ENCODE measurements at places on chromosomes 12 and 14.

DNA sequence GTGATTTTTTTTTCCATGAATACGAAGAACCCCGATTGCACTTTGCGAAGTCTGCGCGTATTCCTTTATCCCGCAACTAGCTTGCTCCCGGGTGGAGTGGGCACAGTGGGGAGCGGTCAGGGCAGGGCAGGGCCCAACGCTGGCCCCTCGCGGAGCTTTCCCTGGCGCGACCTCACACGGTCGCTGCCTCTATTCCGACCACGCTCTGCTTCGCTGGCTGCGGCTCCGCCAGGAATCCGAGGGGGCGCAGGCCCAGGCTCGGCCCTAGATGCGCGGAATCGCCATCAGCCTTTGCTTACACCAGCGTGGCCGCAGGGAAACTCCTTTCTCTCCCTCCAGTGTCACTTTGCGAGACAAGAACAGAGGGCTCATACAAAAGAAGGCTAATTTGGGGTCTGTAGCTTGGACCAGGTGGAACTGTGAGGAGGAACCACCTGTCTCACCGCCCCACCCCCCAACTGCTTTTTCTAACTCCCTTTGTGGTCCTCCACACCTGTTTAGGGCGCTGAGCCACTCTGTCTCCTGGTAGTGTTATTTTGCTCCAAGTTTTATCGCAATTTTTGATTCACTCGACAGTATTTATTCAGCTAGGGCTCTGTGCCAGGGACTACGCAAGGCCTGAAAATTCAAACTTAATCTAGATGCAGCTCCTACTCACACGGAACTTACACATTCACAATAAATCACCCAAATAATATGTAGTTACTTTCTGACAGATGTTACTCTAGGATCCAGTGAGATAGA is 3.1 kb upstream of the NKX2-1 start:
- no peak for DNase-seq

DNA sequence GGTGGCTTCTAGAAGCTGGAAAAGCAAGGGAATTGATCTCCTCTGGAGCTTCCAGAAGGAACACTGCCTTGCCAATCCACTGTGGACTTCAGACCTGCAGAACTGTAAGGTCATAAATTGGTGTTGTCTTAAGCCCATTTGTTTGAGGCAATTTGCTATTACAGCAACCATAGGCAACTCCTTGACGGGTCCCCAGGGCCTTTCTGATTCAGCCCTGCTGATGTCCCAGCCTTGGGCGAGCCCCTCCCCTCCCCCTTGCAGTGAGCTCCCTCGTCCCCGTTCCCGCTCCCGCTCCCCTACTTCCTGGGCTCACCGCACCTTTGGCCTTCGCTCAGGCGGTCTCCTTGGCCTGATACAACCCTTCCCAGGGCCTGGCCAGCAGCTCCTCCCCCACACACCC is 18.9 kb upstream of the DIO3 start:
- no peak for DNase-seq

GRCh38 chr14:94536836-94537235 is 24.4 kb upstream of the SERPINA4 start:
- no peak for DNase-seq

- DNase-seq, result no peak
Observed at GRCh38 chr12:87660987-87661774, 368.0 kb downstream of the C12orf50 start.

DNA sequence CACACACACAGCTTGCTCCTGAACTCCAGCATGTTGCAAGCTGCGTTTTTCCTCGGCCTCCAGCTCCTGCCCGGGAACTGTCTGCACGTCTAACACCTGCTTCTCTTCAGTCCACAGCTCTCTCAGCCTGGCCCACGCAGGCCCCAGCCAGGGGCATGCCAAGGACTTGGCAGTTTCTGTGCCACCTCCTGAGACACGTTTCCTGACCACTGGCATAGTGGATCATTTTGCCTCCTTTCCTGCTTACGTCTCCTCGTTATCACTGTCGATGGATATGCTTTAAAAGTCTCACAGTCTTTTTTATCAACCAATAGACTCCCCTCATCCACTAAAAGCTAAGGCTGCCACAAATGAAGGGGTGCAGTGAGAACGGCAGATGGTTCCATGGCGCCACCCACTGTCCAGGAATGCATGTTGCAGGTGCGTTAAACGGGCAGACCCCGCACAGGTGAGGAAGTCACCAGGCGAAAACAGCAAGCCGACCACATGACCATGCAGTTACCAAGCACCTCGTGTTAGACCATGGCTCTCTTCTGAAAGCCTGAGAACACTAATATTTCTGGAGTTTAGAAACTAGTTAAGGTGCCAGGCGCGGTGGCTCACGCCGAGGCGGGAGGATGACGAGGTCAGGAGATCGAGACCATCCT is 14.7 kb upstream of the TEAD4 start:
- peak; percentile 58 for DNase-seq

GRCh38 chr12:92110083-92110640 is 35.5 kb downstream of the BTG1 start:
- no peak for DNase-seq

GRCh38 chr12:102430661-102431060 is 49.7 kb downstream of the IGF1 start:
- no peak for DNase-seq

GRCh38 chr14:21408147-21408546 is 24.3 kb upstream of the SUPT16H start:
- no peak for DNase-seq

DNA sequence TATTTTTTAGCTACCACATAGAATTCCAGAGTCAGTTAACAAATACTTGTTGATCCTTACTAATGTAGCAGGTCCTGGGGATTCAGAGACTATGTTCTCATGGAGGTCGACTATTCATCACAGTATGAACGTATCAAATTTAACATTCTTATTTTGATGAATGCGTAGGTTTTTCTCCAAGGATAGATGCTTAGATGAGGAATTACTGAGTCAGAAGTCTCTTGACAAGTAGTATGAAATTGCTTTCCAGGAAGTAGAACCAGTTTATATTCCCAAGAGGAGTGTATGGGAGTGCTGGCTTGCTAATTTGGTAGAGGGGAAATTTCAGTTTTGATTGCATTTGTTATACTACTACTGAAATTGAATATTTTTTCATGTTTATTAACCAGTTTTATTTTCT is 42.8 kb upstream of the CRADD start:
- no peak for DNase-seq

DNA sequence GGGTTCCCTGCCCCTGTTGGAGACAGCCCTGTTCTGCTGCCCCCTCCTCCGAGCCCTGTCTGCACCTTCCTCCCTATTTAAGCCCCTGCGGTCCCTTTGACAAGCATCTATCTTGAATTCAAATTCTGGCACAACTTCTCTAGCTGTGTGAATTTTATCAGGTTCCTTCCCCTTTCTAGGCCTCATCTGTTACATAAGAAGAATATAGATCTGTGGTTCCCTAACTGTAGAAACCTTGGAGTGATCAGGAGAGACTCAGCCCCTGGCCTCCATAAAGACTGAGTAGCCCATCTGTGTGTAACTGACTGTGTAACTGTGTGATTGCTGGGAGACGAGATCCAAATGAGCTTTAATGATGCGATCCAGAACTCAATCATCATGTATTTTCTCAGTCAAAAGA is 13.0 kb upstream of the RACGAP1 start:
- no peak for DNase-seq

DNA sequence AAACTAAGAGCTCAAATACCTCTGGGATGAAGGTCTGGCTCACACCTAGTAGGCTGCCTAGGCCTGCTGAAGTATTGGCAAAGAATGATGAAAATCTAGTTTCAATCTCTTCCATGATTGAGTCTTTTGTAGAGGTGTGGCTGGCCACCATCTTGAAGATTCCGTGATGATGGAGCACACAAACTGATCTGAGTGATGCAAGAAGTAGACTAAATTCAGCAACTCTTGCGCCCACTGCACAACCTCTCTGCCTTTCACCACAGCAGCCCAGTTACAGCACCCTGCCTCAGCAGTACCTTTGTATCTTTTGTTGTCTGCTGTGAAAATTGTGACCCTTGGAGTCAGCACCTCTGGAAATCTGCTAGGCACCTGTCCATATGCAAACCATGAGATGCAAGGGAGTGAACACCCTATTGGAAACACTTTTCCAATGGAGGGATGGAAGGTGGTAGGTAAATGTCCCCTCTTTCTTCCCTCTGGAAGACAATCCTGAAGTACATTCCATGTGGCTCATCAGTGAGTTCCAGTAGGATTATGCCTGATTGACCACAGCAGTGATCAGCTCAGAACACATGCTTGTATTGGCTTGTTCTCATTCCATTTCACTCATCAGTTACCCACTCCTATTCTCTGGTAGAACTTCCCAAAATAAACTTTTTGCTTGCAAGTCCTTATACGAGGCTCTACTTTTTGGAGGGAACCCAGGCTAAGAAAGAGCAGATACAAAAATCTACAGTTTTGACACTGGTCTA is 58.6 kb downstream of the BTBD7 start:
- no peak for DNase-seq

GRCh38 chr12:76449583-76449982 is 101.4 kb upstream of the BBS10 start:
- no peak for DNase-seq

- no peak for DNase-seq
Observed at GRCh38 chr14:63652406-63652805, 10.7 kb upstream of the WDR89 start.

GRCh38 chr14:96797582-96798349 is 584 bp downstream of the VRK1 start:
- peak; percentile 13 for DNase-seq

GRCh38 chr12:8507596-8507995 is 5.7 kb upstream of the CLEC4D start:
- DNase-seq, result no peak

DNA sequence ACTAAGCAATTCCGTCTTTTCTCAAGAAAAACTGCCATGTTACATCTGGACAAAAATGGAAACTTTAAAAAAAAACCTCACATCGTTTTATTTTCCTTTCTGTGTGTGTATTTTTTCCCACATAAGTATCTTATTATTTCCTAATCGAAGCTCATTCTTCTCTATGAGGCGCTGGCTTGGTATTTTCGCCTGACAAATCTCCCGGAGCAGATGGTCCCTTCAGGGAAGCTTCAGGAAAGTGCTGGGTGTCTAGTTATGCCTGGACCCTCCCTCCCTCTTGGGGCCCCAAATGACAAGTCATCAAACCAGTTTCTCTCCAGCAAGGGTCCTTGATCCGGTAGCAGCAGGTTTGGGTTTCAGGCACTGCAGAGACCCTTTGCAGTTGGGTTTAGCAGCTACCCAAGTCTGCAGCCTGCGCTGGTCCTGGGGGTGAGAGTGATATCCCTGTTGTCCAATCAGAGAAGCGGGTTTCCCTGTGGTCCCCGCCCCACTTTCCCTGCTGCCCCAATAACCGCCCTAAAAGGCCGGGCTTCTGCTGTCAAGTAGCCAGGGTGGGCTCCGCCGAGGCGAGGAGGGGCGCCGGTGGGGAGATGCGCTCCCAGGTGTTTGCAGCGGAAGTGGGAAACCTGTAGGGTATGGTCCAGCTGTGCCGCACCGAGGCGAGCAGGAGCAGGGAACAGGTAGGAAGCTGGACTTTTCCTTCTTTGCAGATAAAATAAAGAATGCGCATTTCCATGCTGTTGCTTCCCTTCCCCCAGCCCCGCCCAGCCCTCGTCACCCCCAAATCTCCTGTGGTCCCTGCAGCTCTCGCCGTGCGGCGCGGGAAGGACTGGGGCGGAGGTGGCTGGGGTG is at the start of gene CNTN1:
CNTN1 (plus strand) TSS at position 527 of the 852 bp plus-strand sequence.
- DNase-seq, result no peak

GRCh38 chr12:53047221-53048032 is 2.4 kb upstream of the TNS2 start:
- DNase-seq, result peak; percentile 49

DNA sequence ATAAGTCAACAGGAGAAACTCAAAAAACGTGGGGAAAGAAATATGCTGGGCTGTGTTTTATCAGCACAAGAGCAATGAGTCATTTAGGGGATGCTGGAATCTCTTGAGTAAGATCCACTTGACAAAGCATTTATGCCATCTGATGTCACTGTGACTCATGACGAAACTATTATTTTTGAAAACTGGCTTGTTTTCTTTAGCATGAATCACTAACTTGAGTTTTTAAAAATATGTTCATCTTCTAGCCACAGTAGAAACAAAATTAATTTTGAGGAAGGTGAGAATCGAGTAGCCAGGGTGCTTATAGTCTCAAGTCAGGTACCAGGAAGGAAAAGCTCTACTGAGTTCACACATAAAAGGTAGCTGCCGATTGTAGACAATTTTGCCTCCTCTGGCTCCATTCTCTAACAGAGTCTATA is 456.2 kb upstream of the MGAT4C start:
- no peak for DNase-seq

DNA sequence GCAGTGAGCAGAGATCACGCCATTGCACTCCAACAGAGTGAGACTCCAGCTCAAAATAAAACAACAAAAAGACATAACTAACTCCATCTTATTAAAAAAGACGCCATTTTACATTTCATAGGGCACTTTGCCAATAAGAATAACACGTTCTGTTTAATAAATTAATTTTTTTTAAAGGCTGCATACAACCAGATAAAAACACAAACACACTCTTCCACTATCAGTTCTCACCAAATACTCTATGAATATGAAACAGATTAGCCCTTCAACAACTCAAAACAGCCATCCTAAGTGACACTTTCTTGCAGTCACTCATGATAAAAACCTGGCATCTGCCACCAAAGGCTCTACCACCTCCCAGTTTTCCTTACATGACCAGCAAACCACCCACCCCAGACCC is 16.1 kb downstream of the AICDA start:
- no peak for DNase-seq

DNA sequence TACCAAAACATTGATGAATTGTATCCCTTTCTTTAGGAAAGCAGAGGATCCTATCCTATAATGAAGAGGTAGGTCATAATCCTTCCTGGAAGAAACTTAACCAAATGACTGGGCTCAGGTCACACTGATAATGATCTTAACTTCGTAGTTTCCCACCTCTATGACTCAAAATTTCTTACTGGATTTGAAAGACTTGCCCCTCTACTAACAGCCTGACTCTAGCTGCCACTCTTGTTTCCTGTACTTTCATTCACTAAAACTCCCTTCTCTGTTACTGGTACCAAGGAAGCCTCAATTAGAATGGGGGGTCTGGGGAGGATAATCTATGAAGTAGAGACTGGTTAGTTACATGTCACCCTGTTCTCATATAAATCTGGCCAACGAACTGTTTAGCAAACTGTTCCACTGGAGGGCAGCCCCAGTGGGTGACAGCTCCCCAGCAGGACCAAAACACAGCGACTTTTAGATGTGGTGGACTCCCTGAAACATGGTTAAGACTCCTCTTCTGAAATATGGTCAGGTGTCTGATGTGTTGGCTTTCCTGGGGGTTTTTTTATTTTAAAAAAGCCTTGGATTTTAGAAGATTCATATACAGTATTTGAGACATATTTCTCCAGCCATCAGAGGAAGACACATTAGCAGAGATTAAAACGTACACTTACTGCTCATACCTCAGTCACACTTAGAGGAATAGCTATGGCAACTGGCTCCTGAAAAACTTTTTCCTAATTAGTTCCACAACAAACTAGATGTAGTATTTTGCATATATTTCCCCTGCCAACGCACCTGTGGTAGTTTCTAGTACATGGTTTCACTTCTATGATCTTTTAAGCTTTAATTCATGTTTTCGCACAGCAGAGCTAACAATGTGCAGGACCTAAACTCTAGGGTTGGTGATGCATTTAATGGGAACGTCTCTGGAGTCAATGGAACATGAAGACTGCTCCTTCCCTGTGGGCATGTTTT is 72.3 kb downstream of the ACADS start:
- DNase-seq, result no peak

Data from stimulated activated CD4-positive, alpha-beta T cell treated with anti-CD3 and anti-CD28 coated beads, Interleukin-12 subunit alpha, Interleukin-12 subunit beta, amount 100 ng/mL, for 48 hours (primary cell).